ENCODE measurements at places on chromosomes 2 and 18.

DNA sequence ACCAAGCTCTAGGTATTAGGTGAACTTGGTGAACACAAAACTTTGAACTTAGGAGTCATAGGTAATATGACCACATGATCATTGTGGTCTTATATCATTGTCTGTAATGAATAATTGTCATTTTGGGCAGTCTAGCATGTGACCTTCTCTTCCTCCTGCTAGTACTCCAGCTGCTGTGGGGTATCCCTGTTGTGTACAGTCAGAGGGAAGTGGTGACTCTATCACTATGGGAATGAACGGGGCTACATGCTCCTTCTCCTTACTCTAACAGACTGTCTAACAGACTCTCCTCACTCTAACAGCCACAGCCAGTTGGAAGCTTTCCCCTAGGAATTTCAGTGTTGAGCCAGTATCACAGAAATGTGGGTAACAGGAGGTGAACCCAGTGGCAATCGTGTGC, 68.2 kb upstream of the NEDD4L start:
- no peak for DNase-seq

GRCh38 chr18:22604390-22604985, 186.8 kb upstream of the CTAGE1 start:
- no peak for DNase-seq

DNA sequence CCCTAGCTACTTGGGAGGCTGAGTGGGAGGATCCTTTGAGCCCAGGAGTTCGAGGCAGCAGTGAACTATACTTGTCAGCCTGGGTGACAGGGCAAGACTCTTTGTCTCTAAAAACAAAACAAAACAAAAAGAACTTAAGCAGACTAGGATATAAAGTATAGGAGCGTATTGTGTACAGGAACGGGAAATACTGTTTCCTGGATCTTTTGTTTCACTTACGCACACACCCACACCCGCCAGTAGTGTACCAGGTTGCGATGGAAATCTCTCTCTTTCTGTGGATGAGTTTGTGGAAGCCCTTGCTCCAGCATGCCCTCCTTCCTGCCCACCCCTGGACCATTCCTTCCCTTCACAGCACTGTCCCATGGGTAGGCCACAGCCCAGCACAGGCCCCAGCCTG, 136.3 kb downstream of the RPIA start:
- DNase-seq = no peak

DNA sequence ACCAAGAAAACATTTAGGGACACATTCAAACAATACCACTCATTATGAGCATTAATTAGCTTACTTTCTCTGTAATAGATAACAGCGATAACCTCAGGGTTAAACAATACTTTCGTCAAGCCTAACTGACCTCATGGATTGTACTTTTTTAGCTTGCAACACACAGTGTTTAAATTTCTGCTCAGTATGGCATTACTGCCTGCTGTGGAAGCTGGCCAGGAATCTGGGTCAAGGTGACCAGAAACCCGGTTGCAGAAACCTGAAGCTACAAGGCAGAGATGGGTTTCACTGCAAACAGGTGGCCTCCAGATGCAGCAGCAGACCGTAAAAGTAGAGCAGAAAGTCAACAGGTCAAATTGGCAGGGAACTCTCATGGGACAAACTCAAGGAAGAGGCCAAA, 123.8 kb upstream of the FHL2 start:
- DNase-seq = no peak

DNA sequence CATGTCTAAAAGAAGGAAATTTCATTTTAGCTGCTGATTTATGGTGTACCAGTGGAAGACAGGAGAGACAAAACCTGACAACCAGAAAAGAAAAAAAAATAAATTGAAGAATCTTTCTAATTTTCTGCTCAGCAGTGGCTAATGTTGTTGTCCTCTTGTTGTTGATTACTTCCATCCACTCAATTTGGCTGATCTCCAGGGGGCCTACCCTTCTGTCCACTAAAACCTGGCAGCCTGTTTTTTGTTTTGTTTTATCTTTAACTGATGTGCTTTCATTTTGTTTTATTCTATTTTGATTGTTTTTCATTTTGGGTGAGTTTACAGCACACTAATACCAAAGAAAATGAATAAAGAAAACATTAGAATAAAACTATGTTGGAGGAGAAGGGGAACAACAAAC, 27.4 kb downstream of the TFPI start:
- DNase-seq = no peak

DNA sequence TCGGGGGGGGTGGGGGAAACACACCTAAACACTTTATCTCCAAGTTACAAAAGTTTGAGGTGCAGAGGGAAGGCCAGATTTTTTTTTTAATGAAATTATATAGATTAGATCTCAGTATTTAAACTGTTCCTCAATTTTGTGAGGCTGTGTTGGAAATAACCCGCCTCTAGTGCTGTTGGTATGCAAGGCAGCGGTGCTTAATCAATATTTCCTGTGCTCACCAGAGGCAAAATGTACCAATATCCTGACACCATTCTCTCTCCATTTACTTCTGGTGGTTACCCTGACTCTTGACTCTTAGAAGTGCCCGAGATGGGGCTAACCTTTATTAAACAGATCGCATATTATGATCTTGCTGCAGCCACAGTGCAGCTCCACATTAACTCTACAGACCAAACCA, 54.8 kb upstream of the EML6 start:
- DNase-seq = no peak

DNA sequence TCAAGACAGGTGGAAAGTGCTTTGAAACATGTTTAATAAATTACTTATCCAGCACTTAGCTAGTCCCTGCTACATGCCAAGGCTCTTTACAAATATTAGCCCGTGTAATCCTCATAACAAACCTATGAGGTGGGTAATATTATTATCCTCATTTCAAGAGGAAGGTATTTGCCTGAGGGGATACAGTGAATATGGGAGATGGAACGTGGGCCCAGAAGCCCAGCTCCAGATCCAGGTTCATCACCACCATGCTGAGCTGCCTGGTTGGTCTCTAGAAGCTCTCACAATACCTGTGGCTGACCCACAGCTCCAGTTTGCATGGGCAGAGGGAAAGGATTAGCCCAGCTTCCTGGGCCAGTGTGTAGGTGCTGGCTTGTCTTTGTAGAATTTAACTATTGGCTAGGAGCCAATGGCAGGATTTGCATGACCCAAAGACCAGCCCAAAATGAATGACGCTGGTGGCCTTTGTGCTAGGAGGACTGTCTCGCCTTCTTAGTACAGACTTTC, 61.6 kb upstream of the ATP8B1 start:
- no peak for DNase-seq

- DNase-seq = no peak
Measured at GRCh38 chr2:18630101-18630500, 40.7 kb upstream of the NT5C1B start.

DNA sequence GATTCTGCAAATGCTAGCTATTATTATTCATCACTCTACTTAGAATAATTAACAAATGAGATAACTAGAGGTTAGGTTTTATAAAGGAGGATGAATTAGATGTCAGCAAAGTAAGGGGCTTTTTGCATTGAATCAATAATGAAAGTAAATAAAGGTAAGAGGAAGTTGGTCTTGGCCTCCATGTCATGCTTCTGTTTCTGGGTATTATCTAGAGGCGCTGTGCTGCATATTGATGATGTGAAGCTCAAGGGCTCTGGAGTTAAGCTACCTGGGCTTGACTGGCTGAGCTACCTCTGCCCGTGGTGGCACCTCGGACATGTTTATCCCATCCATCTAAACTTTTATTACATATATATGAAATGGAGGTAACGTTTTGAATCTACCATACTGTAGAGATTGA, 350.9 kb downstream of the PARD3B start:
- no peak for DNase-seq

- DNase-seq = no peak
Measured at GRCh38 chr2:69641887-69642708, 1.4 kb downstream of the AAK1 start.

GRCh38 chr2:60432035-60432601, 121.3 kb downstream of the BCL11A start:
- DNase-seq = no peak

GRCh38 chr2:98376301-98376910, 30.1 kb downstream of the CNGA3 start:
- no peak for DNase-seq

DNA sequence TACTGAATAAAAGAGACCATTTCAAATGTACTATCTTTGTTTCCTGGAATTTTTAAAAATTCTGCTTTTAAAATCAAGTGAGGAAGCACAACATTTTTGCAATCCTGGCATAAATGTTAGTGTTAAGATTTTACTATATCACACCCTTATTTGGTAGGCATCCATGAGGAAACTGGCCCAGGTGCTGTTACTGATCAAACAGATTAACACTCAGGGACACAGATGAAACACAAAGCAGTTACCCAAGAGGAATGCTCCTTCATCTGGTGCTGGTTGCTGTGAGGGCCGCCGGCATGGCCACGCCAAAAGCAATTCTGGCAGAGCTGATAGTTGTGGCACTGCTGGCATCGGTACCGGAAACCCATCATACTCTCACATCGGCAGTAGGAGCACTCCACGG, 96.8 kb downstream of the DTNB start:
- no peak for DNase-seq

GRCh38 chr2:17752246-17752645, 1.4 kb downstream of the SMC6 start:
- no peak for DNase-seq

DNA sequence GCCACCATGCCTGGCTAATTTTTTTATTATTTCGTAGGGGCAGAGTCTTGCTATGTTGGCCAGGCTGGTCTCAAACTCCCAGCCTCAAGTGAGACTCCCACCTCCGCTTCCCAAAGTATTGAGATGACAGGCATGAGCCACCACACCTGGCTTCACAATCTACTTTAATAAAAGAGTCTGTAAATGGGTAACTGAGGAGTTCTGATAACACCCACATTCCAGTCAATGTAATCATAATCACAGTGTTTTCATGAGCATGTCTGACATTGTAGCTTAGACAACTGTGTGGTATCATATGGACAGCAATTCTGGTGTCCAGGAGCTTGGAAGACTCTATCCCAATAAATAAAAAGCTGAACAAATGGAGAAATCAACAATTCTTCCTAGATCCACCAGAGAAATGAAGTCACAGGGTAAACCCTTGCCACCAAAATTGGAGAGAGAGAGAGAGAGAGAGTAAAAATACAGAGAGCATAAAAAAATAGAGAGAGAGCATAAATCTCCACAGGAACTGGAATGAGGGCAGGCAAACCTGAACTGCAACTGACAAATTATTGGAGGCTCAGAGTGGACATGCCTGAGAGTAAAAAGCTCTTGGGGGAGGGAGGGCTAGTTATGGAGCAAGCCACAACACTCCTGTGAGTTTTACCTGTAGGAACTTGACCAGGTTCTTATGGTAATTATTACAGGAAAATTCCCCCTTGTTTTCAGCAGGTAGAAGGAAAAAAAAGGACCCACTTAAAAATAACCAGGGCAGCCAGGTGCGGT, 12.4 kb upstream of the NBEAL1 start:
- DNase-seq = no peak

DNA sequence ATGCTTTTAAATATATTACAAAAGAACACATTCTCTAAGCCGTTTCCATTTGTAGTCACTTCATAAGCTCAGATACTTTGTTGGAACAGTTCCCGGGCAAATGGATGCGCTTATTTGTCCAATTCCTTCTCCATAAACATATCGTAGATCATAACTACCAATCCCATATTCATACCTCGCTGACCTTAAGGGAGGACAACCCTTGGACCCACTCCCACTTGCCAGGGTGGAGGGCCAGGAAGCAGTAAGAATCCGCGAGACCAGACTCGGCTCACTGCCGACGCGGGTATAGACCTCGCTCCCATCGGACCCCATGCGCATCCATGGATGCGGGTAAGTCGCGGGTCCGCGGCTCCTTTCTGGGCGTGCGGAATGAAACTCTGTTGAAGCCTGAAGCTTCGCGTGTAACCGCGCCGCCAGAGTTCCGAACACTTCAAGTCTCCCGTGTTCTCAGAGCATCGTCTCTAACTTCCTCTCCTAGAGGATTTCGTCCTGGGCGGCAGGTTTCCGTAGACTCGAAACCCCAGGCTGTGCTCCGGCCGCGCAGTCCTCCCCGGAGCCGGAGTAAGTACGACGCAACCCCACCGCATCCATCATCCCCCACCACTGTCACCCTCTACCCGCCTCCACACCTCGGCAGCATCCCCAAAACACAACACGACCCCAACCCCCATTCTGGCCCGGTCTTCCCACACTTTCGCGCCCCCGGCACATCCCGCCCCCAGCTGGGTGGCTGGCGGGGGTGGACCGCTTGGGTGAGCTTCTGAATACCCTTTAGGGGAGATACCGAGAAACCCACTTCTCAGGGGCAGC, 1.1 kb downstream of the DSC3 start:
- peak; percentile 48 for DNase-seq

- DNase-seq = no peak
Measured at GRCh38 chr2:80365762-80366161, 61.2 kb upstream of the LRRTM1 start.

GRCh38 chr2:25790074-25790790, 88.1 kb downstream of the ASXL2 start:
- DNase-seq = no peak

- no peak for DNase-seq
Measured at GRCh38 chr2:217555081-217555876, 447.5 kb downstream of the TNS1 start.

DNA sequence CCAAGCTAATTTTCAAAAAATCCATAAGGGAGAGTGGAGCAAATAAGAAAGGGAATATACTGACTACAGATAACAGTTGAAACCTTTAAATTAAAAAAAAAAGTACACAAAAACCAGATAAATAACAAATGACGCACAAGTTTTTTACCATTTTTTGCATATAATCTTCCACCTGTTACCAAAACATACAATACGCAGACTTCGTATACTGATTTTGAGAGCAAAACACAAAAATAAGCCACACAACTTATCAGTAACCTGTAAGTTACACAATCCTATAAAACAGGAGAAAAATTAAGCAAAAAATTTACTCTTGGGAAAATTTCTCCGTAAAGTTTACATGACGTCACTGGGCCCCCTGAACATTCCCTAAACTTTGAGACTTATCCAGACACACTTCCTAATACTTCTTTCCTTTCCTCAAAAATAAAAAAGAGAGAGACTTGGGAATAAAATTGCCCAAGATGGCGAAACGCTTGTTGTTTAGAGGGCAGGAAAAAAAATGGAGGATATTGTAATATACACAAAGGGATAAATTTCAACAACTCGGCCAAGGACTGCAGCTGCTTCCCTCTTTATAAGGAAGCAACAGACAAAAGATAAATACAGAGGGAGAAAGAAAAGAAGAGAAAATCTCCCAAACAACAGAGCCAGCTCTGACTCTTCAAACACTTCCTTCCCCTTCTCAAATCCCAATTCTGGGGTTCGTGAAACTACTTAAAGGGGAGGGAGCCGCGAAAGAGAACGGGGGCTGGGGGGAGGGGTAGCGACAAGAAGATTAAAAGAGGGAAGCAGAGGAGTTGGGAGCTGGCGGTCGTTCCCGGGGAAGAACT, 1.6 kb downstream of the BAZ2B start:
- DNase-seq = no peak

GRCh38 chr18:77067291-77068061, 65.1 kb downstream of the MBP start:
- no peak for DNase-seq

DNA sequence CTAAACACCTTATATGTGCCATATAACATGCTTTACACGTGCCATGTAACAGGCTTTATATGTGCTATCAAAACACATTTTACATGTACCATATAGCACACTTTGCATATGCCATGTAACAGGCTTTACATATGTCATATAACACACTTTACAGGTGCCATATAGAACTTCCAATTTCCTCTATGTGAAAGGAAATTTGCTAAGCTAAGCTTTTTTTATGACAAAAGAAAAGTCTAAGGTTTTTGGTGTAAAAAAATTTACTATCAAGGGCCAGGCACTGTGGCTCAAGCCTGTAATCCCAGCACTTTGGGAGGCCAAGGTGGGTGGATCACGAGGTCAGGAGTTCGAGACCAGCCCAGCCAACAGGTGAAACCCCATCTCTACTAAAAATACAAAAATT, 136.5 kb downstream of the AKAIN1 start:
- DNase-seq = no peak

Measured in right forelimb (tissue), 1 donor.